ENCODE measurements at places on chromosomes 3 and 15.

DNA sequence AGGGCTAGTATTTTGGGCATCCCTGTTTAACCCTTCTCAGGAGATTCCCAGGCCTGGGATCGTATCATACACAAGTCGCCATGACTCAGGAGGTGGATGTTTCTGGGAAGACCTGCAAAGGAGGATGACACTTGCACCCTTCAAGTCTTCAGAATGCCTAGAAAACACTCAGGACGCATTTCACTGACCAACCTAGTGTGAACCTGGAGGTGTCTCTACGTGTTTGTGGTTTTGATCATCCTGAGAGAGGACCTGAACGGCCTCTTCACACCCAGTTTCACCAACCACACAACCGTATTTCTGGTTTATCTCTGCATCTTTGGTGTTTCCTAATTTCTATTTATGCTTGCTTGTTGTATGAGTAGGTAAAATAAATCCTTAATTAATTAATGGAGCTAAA is 2.8 kb upstream of the CLDND1 start:
- DNase-seq, result no peak

- no peak for DNase-seq
Observed at GRCh38 chr3:23292432-23292831, 89.3 kb downstream of the UBE2E2 start.

GRCh38 chr3:111506435-111506834 is 35.6 kb upstream of the CD96 start:
- no peak for DNase-seq

GRCh38 chr3:167750272-167750971 is 14.9 kb downstream of the SERPINI1 start:
- no peak for DNase-seq

GRCh38 chr3:190183121-190183520 is 62.4 kb upstream of the P3H2 start:
- DNase-seq, result peak; percentile 29

DNA sequence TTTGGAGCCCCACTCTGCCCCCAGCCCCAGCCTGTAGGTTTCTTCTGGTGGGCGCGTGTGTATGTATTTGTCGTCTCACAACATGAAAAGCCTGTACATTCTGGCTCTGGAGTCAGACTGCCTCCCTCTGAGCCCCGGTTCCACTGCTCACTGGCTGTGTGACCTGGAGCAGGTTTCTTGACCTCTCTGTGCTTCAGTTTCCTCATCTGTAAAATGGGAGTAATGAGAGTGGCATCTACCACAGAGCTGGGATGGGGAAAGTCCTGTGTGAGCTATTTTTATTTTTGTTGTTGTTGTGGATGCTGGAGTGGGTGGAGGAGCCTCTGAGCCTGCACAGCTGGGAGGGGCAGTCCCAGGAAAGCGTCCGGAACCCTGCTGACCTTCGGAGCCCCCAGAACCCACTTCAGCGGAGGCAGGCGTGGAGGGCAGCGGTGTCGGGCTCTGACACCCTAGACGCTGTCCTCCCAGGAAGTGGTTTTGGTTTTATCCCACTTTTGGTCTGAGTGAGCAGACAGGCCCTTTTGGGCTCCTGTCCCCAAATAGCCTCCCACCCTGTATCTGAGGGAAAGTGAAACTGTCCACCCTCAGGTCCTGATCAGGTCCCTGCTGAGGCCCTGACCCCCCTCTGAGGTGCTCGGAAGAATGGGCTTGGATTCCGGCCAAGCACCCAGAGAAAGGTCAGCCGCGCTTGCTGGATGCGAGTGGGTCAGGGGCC is 103.5 kb downstream of the CHSY1 start:
- no peak for DNase-seq

- no peak for DNase-seq
Observed at GRCh38 chr3:78887029-78887428, 880.8 kb downstream of the ROBO1 start.

DNA sequence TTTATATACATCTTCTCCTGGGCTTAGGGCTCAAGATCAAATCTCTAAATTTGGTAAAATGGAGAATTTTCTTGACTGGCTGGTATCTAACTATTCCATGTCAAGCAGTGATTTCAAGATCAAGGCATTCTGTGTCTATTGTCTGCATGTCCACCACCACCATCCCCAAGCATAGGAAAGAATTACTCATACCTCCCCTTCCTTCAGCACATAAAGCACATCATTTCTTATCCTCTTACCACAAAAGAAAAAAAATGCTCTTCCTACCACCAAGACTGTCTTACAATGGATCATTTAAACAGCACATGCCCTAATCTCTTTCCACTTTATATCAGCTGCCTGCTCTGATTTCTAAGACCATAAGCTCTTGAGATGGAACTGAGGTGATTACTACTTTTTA is 470.5 kb upstream of the THBS1 start:
- no peak for DNase-seq

DNA sequence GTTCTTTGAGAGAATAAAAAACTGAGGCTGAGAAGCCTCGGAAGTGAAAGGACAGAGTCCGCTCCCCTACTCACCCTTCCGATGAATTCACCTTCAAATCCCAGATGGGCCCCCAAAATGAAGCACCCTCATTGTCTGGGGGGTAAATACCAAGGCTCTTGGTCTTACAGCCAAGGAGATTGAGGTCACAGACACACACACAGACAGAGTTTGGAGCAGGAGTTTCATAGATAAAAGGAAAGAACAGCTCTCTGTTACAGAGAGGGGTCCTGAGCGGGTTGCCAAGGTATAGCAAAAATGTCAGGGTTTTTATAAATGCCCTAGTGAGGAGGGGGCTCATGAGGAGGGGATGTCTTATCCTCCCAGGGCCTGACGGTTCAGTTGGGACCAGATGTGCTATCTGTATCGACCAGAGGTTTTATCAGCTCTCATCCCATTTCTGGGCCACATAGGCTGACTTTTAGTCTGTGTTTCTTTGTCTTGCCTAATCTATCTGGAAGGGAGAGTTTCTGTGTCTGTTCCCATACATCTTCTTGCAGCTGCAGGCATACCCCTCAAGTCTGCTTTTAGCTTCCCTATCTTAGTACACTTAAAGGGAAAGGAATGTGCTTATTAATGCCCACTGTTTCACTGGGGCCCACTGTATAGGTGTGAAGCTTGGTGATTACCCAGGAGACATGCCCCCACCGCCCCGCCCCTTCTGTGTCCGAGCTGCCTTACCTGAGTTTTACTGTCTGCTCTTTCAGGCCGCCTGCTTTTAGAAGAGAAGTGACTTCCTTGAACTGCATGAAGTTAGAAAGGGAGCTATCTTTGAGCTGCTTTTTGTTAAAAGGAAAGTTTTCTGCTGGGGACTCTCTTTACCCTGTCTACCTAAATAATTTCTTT is 66.8 kb upstream of the ATP11B start:
- no peak for DNase-seq

GRCh38 chr3:31265646-31266428 is 266.9 kb upstream of the STT3B start:
- no peak for DNase-seq

DNA sequence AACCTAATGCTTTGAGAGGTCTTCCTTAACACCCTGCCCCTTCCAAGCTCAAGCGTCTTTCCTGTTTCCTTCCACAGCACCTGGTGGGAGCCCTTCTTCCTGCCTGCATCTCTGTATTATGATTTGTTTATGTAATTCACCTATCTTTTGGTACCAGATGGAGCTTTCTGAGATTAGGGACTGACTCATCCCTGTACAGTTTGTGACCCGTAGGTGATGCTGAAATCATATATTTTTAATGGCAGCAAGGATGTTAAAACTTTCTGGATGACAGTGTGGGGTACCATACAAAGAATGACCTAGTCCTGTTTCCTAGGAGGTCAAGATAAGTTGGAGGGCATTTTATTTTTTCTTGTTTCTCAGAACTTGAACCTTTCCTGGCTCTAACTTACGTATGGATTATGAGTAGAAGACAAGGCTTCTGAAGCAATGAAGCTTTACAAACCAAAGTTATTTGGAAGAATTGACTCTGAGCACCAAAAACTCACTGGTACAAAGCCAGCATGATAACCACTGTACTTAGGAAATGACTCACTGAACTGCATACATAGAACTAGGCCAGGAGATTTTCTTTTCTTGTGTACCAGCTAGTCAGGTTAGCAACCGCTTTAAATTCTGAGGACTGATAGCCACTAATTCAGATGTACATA is 46.6 kb downstream of the HHLA2 start:
- no peak for DNase-seq

DNA sequence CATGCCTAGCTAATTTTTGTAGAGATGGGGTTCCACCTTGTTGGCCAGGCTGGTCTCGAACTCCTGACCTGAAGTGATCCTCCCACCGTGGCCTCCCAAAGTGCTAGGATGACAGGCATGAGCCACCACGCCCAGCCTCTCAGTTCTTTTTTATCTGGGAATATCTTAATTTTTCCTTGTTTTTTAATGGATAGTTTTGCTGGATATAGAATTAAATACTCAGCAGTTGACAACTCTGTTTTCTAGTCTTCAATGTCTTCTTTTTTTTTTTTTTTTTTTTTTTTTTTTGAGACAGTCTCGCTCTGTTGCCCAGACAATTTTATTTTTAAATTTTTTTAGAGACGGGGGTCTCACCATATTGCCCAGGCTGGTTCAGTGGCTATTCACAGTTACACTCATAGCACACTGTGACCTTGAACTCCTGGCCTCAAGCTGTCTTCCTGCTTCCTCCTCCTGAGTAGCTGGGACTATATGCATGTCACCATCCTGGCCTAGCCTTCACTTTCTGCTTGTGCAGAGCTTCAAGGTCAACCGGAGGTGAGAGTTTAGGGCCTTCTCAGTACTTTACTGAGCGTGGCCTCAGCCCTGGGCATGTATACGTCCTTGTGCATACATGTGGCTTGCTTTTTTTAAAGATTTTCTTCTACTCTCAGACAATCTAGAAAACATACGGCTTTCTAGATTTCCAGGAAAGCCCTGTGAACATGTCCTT is 120.5 kb downstream of the ZNF609 start:
- no peak for DNase-seq

DNA sequence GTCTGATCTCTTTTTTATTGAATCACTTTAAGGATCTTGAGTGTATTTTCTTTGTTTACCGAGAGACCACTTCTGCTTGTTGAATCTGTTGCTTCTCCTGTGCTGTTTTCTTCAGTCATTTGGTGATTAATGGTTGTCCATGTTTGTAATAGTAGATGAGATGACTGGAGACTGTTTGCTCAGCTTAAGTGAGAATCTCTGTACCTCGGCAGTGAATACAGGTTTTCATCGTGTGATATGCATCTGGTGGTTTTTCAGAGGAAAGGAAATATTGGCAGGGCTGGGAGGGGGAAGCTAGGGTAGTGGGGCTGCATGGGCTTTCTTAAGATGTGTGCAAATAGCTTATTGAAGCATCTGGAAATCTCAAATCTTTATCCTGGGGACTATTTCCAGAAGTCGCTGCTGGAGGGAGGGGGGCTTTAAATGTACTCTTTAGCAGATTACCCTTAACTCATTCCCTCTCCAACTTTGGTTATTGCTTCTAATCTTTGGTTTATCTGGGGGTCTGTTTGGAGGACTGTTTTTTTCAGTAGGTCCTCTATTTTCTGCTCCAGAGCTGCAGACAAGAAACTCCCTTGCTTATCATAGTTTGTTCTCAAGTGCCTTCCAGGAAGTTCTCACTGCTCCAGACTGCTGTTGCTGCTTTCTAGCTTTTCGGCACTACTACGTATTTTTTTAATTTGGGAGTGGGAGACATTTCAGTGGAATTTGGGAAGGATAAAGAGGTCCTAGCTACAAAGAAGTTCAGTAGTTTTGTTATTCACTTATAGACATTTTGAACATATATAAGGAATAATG is 19.4 kb downstream of the CMTM8 start:
- no peak for DNase-seq

- peak; percentile 47 for DNase-seq
Observed at GRCh38 chr3:72329354-72329753, 518.9 kb downstream of the SHQ1 start.

DNA sequence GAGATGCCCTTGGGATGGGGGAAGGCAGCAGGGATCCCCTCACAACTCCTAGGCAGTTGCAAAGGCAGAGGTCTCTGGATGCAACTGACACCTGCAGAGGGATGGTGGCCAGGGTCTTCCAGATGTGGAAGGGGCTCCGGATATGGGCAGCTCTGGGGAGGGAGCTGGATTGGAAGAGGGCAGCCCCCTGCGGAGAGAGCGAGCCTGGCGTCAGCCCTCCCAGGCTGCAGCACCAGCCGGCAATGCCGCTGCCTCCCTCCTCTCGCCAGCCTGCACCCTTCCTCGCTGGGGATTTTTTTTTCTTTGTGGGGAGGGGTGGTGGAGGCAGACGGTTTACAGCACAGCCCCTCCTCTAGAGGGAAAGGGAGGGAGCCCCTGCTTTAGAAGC is 1.6 kb downstream of the INSYN1 start:
- DNase-seq, result no peak

DNA sequence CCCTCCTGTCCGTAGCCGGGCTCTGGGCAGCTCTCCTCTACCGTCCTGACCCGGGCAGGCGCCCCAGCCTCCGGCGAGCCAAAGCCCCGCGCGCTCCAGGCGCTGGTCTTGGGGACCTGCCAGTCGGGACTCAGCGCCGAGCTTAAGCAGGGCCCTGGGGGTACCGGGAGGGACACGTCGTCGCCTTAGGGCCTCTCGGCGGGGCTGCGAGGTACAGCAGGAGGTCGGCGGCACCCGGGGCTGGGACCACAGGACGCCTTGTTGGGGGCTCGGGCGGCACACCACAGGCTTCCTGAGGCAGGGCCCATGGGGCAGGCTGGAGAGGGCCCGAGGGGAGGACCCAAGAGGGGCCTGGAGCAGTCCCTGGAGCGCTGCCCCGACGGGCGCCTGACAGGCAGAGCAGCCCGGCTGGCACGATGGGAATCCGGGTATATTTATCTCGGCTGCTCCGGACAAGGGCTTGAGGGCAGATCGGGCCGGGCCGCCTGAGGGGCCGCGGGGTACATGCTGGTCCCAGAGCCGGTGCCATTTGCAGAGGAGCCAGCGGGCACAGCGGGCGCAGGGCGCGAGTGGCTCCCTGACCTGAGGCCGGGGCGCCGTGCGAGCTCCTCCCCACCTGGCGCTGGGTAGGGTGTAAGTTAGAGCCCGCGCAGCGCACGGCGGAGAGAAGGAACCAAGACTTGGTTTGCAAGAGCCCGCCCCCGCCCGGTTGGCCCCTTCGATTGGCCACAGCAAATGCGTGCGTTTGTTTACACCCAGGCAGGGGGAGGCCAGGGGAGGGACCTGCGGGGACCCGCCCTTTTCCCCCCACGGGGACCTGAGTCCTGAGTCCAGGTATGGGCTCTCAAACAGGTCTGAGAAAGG is 574 bp downstream of the SLC38A3 start:
- DNase-seq, result no peak

GRCh38 chr3:53773611-53774368 is 72.4 kb downstream of the CHDH start:
- DNase-seq, result no peak

- DNase-seq, result no peak
Observed at GRCh38 chr15:83472151-83472550, 25.0 kb downstream of the SH3GL3 start.

- no peak for DNase-seq
Observed at GRCh38 chr3:173711619-173712018, 314.1 kb downstream of the NLGN1 start.

GRCh38 chr3:8619548-8619947 is 25.1 kb downstream of the SSUH2 start:
- no peak for DNase-seq

- no peak for DNase-seq
Observed at GRCh38 chr3:33879540-33879939, 81.1 kb downstream of the PDCD6IP start.

GRCh38 chr15:37054336-37054735 is 46.0 kb downstream of the MEIS2 start:
- no peak for DNase-seq
